ENCODE measurements at places on chromosomes 1 and 21.

GRCh38 chr1:64574301-64574700 lies 104.4 kb downstream of the CACHD1 start:
- DNase-seq: no peak

GRCh38 chr1:30526652-30527345 lies 196.6 kb downstream of the MATN1 start:
- DNase-seq: no peak

GRCh38 chr1:167909691-167910180 lies 4.2 kb downstream of the ADCY10 start:
- DNase-seq: no peak

GRCh38 chr1:94385308-94385929 lies 32.8 kb upstream of the ABCD3 start:
- no peak for DNase-seq

GRCh38 chr21:21003701-21004100 lies 5.5 kb downstream of the NCAM2 start:
- DNase-seq: no peak

- no peak for DNase-seq
Measured at GRCh38 chr1:33876970-33877650, 13.2 kb downstream of the HMGB4 start.

GRCh38 chr1:95048317-95048716 lies 24.4 kb downstream of the ALG14 start:
- no peak for DNase-seq

GRCh38 chr1:154581766-154582165 lies 14.2 kb downstream of the CHRNB2 start:
- DNase-seq: no peak

DNA sequence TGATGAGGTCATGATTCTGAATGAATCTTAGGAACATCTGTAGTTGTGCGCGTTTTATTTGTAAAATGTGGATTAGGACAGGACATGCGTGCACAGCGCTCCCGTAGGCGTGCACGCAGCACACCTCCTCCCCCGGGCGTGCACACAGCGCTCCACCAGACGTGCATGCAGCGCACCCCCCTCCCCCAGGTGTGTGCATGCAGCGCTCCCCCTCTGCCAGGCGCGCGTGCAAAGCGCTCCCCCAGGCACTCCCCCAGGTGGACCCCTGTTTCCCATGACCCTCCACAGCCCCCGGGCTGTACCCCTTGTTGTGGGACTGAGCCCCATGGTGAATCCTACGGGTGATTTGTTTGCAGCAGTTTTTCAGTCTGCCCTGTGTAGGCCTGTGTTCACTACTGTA lies 61.6 kb downstream of the S100B start:
- no peak for DNase-seq

DNA sequence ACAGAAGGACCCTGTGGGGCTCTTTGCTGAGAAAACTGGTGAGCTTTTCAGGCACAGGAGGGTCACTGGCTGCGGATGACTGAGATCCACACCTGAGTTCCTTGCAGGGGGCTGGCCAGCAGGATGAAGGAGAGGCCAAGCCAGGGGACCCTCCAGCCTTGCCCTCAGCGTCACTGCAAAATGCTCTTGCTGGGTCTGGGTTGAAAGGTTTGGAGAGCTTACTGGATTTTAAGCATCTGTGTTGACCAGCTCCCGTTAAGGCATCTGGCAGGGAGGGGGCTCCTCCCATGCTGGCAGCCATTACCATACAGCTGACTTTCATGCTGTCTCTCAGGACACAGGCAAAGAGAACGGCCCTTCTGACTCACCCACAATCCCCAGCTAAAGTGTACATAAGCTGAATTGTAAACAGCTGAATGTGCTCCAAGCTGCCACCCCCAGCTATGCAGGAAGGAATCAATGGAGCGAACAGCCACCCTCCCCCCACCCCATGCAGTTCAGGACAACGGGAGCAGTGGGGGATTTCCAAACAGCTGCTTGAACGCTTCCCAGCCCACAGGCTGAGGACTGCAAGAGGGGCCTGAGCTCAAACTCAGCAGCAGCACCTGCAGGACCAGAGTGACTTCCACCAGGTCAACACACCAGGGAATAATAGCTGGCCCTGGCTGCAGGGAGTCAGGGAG lies 21.3 kb upstream of the A3GALT2 start:
- peak; percentile 88 for DNase-seq

DNA sequence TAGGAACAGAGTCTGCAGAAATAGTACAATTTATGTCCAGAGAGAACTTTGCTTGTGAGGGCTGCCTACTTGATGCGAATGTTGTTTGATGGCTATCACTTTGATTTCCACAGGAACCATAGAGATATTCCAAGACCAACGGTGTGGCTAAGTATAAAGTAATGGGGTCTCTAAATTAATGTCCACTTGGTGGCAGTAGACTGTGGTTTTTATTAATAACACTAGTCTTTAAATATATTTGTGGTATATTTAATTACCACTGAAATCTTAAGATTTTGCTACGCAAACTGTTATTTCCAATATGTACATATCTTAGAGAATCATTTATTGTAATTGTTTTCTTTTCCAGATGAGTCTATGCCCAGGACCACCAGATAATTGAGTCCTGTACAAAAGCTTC lies 647.9 kb downstream of the PLA2G4A start:
- no peak for DNase-seq

DNA sequence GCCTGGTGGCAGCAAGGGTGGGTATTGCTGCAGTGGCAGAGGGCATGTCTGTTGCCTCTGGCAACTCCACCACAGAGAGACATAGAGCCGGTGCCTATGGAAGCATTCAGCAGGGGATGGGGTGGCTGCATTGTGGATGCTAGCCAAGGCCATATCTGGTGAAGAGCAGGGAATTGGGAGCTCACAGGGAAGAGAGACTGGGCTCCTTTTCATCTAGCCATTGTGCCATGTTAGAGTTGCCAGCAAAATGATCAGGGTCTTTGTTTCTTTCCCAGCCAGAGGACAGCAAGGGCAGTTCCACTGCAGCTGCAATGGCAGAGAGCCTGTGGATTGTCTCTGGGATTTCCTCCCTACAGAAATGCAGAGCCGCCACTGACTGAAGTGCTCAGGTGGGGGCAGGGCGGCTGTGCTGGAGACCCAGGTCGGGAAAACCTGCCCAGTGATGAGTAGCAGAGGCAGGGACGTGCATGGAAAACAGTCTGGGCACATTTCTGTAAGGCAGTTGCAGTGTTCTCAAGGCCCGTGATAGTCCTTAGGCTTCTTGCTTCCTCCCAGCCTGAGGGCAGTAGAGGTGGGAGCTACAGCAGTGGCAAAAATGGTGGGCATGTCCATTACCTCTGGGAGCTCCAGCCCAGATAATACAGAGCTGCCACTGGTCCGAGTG lies 40.2 kb upstream of the CYP4X1 start:
- DNase-seq: no peak

DNA sequence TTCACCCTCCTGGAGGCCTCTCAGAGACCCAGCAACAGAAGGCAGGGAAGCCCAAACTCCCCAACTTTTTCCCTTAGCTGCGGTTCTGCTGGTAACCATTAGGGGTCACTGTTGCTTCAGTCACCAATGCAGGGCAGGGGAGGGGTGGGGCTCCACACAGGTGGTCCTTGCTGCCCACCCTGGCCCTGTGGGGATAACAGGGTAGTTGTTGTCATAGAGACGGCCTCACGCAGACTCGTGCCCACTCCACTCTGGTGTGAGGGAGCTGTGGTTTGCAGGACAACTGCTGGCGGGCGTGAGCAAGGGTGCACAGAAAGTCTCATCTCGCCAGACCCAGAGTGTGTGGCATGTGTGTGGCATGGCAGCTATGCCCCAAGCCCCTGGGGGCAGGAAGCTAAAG lies 19.9 kb downstream of the INSRR start:
- DNase-seq: no peak

- DNase-seq: peak; percentile 32
Measured at GRCh38 chr21:27802816-27803475, 836.1 kb upstream of the ADAMTS5 start.

- no peak for DNase-seq
Measured at GRCh38 chr1:54609301-54609921, 13.9 kb downstream of the FAM151A start.

- DNase-seq: no peak
Measured at GRCh38 chr1:71049951-71050598, 2.5 kb upstream of the PTGER3 start.

DNA sequence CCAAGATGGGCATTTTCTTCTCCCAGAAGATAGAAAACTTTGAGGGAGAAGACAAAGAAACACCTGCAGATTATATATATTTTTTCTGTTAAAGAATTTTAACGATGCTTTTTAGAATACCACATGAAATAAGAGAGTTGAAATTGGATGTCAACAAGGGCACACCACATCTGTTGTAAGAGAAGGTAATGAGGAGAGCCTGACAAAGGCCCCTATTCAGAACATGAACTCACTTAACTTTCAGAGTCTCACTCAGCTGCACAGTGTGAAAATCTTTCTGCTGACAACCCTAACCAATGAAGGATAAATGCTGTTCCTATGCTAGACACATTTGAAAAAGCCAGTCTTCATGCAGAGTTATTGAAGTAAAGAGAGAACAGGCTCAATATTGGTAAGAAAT lies 7.3 kb downstream of the KRTAP22-2 start:
- DNase-seq: no peak

DNA sequence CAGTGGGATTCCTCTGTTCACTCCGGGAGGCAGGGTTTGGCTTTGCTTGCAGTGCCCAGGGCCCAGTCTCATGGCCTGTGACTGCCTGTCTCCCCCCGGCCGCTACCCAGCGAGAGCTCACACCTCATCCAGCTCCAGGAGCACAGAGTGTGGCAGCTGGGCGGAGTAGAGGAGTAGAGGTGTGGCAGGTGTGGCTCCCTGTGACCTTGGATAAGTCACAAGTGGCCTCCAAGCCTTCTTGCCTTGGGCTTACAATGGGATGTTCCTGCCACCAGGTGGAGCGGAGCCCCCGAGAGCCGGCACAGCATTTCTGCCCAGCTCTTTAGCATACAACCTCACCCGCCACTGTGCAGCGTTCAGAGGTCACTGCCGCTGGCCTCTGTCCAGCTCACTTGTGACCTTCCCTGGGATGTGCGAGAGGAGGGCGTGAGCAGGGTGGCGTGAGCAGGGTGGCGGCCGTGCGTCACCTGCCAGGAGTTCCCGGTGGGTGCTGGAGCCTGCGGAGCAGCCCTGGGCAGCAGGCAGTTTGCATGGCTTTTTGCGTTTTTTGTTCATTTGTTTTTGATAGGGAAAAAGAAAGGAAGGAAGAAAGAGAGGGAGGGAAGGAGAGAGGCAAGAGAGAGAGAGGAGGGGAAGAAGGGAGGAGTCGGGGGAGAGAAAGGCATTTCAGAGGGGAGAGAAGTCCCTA lies 42.4 kb downstream of the CRYAA start:
- DNase-seq: peak; percentile 76

DNA sequence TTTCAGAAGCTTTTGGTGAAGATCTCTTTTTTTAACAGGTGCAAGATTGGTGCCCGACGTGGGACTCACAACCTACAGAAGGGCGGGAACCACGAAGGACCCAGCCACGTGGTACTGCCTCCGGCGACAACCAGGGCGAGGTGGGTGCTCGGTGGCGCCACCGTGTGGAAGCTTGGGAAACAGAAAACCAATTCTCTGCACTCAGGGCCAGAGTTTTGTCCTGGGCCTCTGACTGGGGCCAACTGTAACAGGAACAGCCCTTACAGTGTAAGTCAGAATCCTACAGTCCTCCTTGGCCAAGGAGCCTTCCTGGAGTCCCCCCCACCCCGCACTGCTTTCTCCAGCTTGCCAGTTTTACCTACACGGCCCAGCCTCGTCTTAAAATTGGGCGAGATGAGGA lies 11.6 kb upstream of the S100A7A start:
- no peak for DNase-seq

- DNase-seq: no peak
Measured at GRCh38 chr1:206859082-206859521, 6.3 kb upstream of the IL20 start.

- DNase-seq: no peak
Measured at GRCh38 chr1:69524015-69524414, 43.7 kb upstream of the LRRC7 start.

DNA sequence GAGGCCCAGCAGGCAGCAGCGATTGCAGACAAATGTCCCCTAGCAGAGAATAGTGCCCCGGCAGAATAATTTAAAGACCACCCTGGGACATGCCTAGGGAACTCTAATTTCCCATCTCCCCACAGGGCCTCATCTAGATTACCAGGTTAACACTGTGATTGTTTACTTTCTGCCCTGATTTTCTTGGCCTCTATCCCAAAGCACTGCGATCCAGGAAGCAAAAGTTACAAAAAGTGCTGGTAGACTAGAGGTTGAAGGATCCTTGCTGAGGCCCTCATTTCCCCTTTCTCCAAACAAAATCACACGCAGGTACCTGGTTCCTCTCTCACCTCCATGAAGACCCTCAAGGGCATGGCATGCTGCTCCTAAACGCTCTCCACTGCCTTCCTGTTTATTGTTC lies 229.7 kb downstream of the C1orf94 start:
- peak; percentile 7 for DNase-seq
